ENCODE measurements at places on chromosomes 1 and 21.

DNA sequence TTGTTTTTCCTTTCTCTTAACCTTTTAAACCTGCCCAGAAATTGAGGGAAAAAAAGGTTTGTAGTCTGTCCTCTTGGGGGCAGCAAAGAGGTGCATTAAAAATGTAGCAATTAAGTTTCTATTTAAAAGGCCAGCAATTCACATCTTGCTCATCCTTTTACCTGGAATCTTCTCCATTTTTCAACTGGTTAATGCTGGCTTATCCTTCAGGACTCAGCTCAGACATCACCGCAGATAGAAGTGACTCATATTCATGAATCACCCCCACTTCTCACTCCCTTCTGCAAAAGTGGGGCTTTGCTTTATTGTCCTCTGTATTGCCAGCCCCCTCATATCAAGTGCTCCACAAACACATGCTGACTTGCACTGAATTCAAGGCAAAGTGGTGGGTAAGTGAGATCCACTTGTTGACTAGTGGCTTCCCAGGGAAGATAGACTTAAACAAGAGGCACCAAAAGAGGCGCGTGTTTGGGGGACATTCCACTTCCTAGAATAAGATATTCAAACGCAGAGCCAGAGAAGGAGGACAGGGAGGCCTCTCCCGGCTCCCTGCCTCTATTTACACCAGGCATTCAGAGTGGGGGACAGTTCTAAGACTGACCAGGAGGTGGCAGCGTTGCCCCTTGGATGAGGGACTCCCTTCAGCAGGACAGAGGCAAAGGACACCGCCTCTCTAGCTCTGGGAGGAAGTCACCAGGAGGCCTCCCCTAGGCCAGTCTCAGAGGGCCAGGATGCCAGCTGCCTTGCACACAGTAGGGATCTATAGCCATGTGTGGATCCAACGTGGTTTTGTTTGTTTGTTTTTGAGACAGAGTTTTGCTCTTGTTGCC, 23.2 kb upstream of the ZNF648 start:
- DNase-seq: peak; percentile 42

DNA sequence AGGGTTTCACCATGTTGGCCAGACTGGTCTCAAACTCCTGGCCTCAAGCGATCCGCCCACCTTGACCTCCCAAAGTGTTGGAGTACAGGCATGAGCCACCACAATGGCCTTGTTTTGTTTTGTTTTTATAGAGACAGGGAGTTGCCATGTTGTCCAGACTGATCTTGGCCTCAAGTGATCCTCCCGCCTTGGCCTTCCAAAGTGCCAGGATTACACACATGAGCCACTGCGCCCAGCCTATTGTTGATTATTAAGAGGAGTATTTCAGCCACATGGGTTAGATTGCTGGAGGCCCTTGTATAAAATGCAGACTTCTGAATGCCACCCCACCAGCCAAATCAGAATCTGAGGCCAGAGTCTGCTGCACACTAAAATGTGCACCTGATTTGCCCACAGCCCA, 57.2 kb upstream of the ANGPTL1 start:
- DNase-seq: no peak

GRCh38 chr1:223667484-223668182, 2.1 kb upstream of the CAPN8 start:
- DNase-seq: no peak

GRCh38 chr1:207336559-207337467, 15.3 kb downstream of the CD55 start:
- no peak for DNase-seq

DNA sequence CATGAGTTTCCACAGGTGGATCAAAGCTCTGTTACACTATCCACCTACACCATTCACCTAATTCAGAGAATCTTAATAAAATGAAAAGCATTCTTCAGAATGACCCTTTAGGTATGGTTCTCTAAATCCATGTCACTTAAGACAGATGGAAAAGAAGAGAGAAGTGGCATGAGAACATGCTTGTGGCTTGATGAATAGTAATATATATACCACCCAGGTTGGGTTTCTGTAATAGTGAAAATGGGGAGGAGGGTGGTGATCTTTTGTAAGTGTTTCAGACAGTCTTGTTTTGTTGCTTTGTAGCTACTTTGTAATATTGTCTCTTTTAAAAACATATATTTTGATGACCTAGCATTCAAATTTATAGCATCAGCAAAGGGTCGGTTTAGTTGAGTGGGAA, 469.8 kb downstream of the USP25 start:
- no peak for DNase-seq

GRCh38 chr1:107894605-107895004, 70.4 kb downstream of the VAV3 start:
- DNase-seq: no peak

DNA sequence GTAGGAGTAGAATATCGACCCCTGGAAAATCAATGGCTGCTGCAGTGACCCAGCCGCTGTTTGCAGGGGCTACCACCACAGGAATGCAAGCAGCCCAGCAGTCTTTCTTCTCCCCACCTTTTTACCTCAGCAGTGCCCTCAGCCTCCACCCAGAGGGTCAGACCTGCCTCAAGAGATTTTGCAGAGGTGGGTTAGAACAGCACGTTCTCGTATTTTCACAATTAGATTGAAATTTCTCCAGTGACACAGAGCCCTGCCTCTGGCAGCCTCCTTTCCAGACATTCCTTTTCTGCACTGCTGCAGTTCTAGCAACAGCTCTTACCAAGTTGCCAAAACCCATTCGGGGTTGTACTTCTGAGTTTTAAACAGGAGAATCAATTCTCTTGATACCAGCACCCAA, 38.3 kb upstream of the PIGV start:
- DNase-seq: no peak

DNA sequence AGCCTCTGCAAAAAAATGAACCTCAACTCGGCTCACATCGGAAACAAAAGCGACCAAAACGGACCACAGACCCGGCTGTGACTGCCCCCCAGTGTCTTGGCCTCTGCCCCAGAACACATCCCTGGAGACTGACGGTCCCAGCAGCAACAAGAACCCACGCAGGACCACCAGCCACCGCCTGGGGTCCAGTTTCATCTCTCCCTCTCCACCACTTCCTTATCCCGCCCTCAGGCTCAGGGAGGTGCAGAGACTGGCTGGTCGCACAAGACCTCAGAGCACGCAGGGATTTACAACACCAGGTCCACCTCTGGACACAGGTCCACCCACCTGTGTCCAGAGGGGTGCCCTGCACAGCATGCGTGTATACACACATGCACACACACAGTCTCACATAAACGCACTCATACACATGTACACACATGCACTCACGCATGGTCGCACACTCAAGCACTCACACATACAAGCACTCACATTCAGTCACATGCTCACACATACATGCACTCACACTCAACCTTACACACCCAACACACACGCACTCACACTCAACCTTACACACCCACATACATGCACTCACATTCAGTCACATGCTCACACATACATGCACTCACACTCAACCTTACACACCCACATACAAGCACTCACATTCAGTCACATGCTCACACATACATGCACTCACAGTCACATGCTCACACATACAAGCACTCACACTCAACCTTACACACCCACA, 18.6 kb upstream of the TMEM52 start:
- no peak for DNase-seq

GRCh38 chr1:18668750-18669404, 38.2 kb downstream of the PAX7 start:
- DNase-seq: no peak

Measured in fibroblast of skin of left quadriceps (primary cell).